ENCODE measurements at places on chromosomes 2 and 18. TPM values are rescaled to one million over a fixed set of nuclear protein-coding genes. Genes with fewer than 3 reads are reported as not detected.

Gene ARHGAP28
- 9.1 TPM for total RNA-seq

DNA sequence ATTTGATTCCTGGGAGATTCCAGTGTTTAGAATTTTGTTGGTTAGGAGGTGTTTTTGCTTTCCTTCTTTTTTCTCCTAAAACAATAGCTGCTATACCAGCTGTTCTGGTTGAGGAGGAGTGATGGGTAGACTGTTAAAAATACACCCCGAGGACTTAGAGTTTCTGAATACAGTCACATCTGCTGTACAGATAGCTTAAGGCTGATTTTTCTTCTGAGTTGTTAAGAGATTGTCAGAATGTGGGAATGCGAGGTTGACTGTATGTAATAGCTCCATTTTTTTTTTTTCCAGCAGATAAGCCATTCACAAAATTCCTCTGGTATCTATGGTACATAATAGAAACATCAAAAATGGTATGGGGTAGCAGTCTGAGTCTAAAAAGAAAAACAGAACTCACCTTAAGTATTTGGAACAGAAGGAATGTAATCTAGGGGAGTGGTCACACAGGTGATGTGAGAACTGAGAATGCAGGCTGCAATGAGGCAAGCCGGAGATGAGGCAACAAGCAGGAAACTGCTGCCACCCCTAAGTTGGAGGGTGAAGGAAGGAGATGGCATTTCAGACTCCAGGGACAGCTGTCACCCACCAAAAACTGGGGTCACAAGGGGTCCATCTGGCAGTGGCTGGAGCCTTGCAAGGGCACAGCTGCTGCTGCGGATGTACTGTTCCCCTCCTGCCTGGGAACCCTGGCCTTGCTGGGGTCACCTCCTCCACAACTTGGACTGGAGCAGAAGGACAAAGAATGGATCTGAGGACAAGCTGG, 2.4 kb downstream of the DGKD start:
- no peaks in the 10 kb centered on the region for H3K36me3 ChIP-seq
- no peak for DNase-seq
- H3K4me1 ChIP-seq: peaks cover 70% of the 10 kb centered on the region
- no peak overlapping the region for H3K4me3 ChIP-seq
- no peaks in the 10 kb centered on the region for H3K27me3 ChIP-seq
- no peak overlapping the region for H3K27ac ChIP-seq

- no peaks in the 10 kb centered on the region for H3K27me3 ChIP-seq
- H3K4me3 ChIP-seq: no peak overlapping the region
- no peak overlapping the region for H3K27ac ChIP-seq
- DNase-seq: no peak
- H3K4me1 ChIP-seq: peaks cover 3% of the 10 kb centered on the region
Observed at GRCh38 chr2:85183076-85183475, 49.9 kb downstream of the TCF7L1 start.

GRCh38 chr2:158756976-158757375, 38.1 kb upstream of the DAPL1 start:
- no peak for DNase-seq
- no peaks in the 10 kb centered on the region for H3K36me3 ChIP-seq
- H3K27ac ChIP-seq: no peak overlapping the region
- H3K4me1 ChIP-seq: no peaks in the 10 kb centered on the region
- no peak overlapping the region for H3K4me3 ChIP-seq

Gene HJURP
- 0.54 TPM for total RNA-seq

GRCh38 chr2:104286841-104287240, 567.1 kb upstream of the POU3F3 start:
- no peak overlapping the region for H3K27ac ChIP-seq
- H3K27me3 ChIP-seq: no peaks in the 10 kb centered on the region
- H3K36me3 ChIP-seq: no peaks in the 10 kb centered on the region
- DNase-seq: no peak

DNA sequence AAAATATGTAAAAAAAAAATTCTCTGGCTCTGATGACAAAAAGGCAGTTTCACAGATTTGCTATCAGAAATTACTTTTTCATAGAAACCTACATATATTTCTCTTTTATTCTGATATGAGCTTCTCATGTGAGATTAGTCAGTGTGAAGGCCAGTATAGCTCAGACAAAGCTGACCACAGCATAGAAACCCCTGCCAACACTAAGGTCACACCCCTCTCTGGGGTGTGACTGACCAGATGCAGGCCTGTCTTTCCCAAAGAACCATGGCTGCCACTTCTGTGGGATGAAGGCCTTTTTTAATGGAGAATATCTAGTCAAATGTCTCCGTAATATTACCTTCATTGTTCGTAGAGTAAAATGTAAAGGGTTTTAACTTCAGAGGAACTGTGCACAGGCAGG, 330.3 kb upstream of the KCNJ3 start:
- no peaks in the 10 kb centered on the region for H3K4me1 ChIP-seq
- no peak overlapping the region for H3K27ac ChIP-seq
- no peaks in the 10 kb centered on the region for H3K27me3 ChIP-seq
- H3K36me3 ChIP-seq: no peaks in the 10 kb centered on the region
- no peak overlapping the region for H3K4me3 ChIP-seq

DNA sequence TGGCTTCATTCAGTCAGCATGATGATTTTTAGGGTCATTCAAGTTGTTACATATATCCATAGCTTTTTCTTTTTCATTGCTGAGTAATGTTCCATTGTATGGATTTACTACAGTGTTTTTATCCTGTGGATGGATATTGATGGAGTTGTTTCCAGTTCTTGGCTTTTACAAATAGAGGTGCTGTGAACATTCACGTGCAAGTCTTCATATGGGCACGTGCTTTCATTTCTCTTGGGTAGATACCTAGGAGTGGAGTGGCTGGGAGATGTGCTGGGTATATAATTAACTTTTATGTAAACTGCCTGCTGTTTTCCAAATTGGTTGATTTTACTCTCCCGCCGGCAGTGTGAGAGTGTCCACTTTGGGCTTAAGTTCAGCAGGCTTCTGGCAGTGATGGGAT, 16.5 kb downstream of the AGAP1 start:
- H3K27me3 ChIP-seq: no peaks in the 10 kb centered on the region
- no peak overlapping the region for H3K4me3 ChIP-seq
- no peak overlapping the region for H3K27ac ChIP-seq
- H3K36me3 ChIP-seq: no peaks in the 10 kb centered on the region
- DNase-seq: no peak

DNA sequence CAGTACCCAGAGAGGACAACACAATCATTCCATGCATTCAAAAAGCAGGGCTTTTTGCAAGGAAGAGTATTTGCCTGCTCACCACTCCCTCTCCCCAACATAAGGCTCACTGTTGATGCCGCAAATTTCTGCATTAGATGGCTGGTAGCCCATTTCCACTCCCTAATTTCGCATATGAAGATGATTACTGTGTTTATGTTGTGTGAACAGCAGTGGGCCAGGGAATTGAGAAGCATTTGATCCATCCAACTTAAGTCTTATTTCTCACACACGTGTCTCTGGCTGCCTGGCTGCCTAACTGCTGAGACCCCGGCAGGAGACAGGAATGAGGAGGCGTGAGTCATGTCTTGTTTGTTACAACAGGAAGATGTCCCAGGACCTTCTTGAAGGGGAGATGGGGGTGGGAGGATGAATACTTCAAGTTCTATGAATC, 294.1 kb downstream of the ALK start:
- no peak overlapping the region for H3K27ac ChIP-seq
- H3K36me3 ChIP-seq: no peaks in the 10 kb centered on the region
- peaks cover 14% of the 10 kb centered on the region for H3K4me1 ChIP-seq
- no peak overlapping the region for H3K4me3 ChIP-seq
- DNase-seq: no peak

DNA sequence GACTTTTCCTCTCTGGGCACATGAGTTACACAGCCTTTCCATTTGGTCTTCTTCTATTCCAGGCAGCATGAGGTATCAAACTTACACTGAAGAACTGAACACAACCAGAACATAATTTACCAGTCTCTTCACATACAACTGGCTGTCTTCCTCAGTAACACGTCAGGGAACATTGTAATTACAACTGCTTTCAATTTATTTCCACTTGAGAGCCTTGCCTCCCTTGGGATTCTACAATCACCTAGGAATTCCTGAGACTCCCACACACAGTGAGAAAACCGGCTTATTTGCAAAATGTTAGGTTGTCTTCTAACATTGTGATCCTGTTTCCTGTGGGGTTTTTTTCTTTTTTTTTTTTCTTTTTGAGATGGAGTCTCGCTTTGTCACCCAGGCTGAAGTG, 149.9 kb downstream of the TMX3 start:
- H3K27me3 ChIP-seq: no peaks in the 10 kb centered on the region
- DNase-seq: no peak
- no peak overlapping the region for H3K27ac ChIP-seq
- no peaks in the 10 kb centered on the region for H3K36me3 ChIP-seq
- H3K4me1 ChIP-seq: no peaks in the 10 kb centered on the region
- H3K4me3 ChIP-seq: no peak overlapping the region

DNA sequence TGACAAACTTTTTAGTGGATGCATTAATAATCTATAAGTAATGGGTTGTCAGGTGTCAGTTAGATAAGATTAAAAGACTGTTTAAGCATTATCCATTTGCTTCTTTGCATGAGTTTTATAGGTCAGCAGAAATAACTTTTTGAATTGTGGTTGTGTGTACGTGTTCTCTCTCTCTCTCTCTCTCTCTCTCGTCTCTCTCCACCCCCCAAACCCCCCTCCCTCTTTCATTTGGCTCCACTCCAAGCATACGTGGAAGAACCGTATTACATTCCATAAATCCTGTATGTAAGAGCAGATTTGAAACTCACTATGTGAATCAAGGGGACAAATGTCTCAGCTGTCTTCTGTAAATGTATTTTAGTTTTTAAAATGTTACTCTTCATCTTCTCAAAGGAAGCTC, 120.2 kb downstream of the MEIS1 start:
- DNase-seq: no peak
- H3K4me1 ChIP-seq: peaks cover 82% of the 10 kb centered on the region
- H3K36me3 ChIP-seq: no peaks in the 10 kb centered on the region
- peak overlapping the region; percentile 68 for H3K27ac ChIP-seq
- H3K27me3 ChIP-seq: no peaks in the 10 kb centered on the region
- peak overlapping the region; percentile 13 for H3K4me3 ChIP-seq

GRCh38 chr2:29878898-29879297, 42.5 kb downstream of the ALK start:
- H3K27me3 ChIP-seq: no peaks in the 10 kb centered on the region
- H3K4me3 ChIP-seq: no peak overlapping the region
- H3K27ac ChIP-seq: no peak overlapping the region
- H3K4me1 ChIP-seq: no peaks in the 10 kb centered on the region

Gene GPR39
- total RNA-seq: 0.71 TPM

Gene MOGAT1
- not detected for total RNA-seq

Gene OTOS
- total RNA-seq: not detected

All from sigmoid colon (tissue), 7 donors.